Stimulated activated CD4-positive, alpha-beta T cell treated with anti-CD3 and anti-CD28 coated beads, Interleukin-1b, Interleukin-23, amount 100 ng/mL, for 4 hours (primary cell): ENCODE measurements at places on chromosomes 12 and 14.

GRCh38 chr14:92888896-92889295 is 34.1 kb upstream of the CHGA start:
- no peak for DNase-seq

- DNase-seq: no peak
These were observed 564.1 kb upstream of the ATXN7L3B start for GRCh38 chr12:73973486-73973885.

- no peak for DNase-seq
These were observed 394.5 kb upstream of the ATP2B1 start for GRCh38 chr12:90102957-90103652.

DNA sequence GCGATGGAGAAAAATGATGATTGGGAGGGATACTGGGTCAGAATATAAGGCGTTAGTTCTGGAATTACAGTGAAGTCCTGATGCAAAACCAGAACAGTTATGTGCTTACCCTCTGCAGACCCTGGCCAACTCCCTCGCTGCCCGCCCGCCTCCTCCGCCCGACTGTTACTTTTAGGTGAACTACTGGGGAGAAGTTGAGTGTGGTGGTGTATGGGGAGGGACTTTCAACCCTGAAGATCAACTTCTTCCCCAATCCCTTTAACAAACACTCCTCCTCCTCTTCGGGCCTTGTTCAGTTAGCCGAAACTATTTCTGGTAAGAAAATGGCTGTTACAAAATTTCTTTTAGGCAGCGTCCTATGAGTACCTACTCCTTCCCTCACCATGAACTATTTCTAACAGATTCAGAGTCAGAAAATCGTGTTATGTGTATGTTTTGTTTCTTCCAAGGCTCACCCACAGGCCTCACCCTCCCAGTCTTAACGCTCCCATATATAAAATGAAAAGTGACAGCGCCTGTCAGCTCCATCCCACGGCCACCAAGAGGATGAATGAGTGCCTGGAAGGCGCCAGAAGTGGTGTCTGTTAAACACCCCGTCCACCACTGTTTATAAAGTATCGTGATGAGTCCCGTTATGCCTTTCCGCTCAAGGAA is 1.3 kb downstream of the FBXO33 start:
- no peak for DNase-seq

- peak; percentile 64 for DNase-seq
These were observed 1180.6 kb downstream of the VRK1 start for GRCh38 chr14:97977651-97978261.

DNA sequence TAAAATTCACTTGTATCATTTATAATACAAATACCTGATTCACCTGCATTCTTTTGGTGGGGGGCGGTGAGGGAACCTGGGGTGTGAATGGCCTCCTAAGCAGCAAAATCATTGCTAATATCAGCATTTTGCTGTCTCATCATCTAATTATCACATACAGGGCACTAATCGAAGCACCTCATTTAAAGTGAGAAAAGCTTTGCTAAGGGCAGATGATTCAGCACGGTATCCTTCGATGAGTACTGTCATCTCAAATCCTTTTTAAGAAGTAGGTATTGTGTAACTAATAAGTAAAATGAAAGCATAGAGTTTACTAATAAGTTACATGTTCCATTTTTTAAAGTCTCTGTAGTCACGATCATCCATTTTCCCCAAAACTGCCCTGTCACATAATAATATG is 278.1 kb upstream of the SOX5 start:
- no peak for DNase-seq

- no peak for DNase-seq
These were observed 589.0 kb downstream of the C12orf50 start for GRCh38 chr12:87439990-87440827.
